ENCODE measurements at places on chromosomes 3 and 15. TPM values are rescaled to one million over a fixed set of nuclear protein-coding genes. Genes with fewer than 3 reads are reported as not detected.

WDR93 gene
- total RNA-seq: not detected

ALG3 gene
- 32.4 TPM for total RNA-seq

LRRC28 gene
- total RNA-seq: 59.3 TPM

CDHR4 gene
- 0.26 TPM for total RNA-seq

P2RY1 gene
- total RNA-seq: 5.4 TPM

TPRG1 gene
- total RNA-seq: 2.1 TPM

GABRB3 gene
- 7.3 TPM for total RNA-seq

ST3GAL6 gene
- total RNA-seq: 8.0 TPM

CHRD gene
- total RNA-seq: 47.2 TPM

GABRG3 gene
- total RNA-seq: not detected

USP19 gene
- total RNA-seq: 30.6 TPM

AMT gene
- 10.9 TPM for total RNA-seq

ASB14 gene
- total RNA-seq: not detected

AMIGO3 gene
- 2.0 TPM for total RNA-seq

COL7A1 gene
- 0.52 TPM for total RNA-seq

SV2B gene
- total RNA-seq: 0.78 TPM

LRTM1 gene
- total RNA-seq: not detected

CLDN18 gene
- total RNA-seq: 10.1 TPM

ADAMTSL3 gene
- 7.8 TPM for total RNA-seq

ADGRG7 gene
- total RNA-seq: not detected

CAND2 gene
- total RNA-seq: 3.6 TPM

ARHGEF3 gene
- total RNA-seq: 27.4 TPM

ANKRD63 gene
- total RNA-seq: not detected

BCL6 gene
- 45.7 TPM for total RNA-seq

TMPRSS7 gene
- not detected for total RNA-seq

SLCO3A1 gene
- 12.9 TPM for total RNA-seq

CHL1 gene
- total RNA-seq: 10.6 TPM

TRIM42 gene
- total RNA-seq: not detected

GABRA5 gene
- 0.66 TPM for total RNA-seq

GATM gene
- total RNA-seq: 1,447 TPM

CLDN1 gene
- total RNA-seq: 57.9 TPM

RBPMS2 gene
- total RNA-seq: 0.26 TPM

PLSCR5 gene
- total RNA-seq: not detected

CATSPER2 gene
- total RNA-seq: 16.2 TPM

IL17RB gene
- 17.6 TPM for total RNA-seq

GRAMD2A gene
- not detected for total RNA-seq

ISG20 gene
- total RNA-seq: 25.4 TPM

GPR149 gene
- not detected for total RNA-seq

PPP1R14D gene
- not detected for total RNA-seq

PPM1L gene
- 7.6 TPM for total RNA-seq

FAN1 gene
- total RNA-seq: 12.5 TPM

RNU6-1 gene
- total RNA-seq: not detected

IMPG2 gene
- total RNA-seq: 0.33 TPM

PTX3 gene
- 16.5 TPM for total RNA-seq

ACTR8 gene
- 13.5 TPM for total RNA-seq

ZNF106 gene
- total RNA-seq: 37.6 TPM

DNAH1 gene
- 6.0 TPM for total RNA-seq

GOLGA8J gene
- total RNA-seq: not detected

PATL2 gene
- 1.0 TPM for total RNA-seq

FAM43A gene
- 5.3 TPM for total RNA-seq

KBTBD13 gene
- not detected for total RNA-seq

Measured in body of pancreas (tissue), 4 donors.